Stimulated activated memory B cell treated with anti-CD40 and anti-IgM and Interleukin-4, amounts not matched to agents 10 μg/mL and 1 μg/mL and 100 μg/mL, for 72 hours (primary cell): ENCODE measurements at places on chromosomes 6 and 20.

DNA sequence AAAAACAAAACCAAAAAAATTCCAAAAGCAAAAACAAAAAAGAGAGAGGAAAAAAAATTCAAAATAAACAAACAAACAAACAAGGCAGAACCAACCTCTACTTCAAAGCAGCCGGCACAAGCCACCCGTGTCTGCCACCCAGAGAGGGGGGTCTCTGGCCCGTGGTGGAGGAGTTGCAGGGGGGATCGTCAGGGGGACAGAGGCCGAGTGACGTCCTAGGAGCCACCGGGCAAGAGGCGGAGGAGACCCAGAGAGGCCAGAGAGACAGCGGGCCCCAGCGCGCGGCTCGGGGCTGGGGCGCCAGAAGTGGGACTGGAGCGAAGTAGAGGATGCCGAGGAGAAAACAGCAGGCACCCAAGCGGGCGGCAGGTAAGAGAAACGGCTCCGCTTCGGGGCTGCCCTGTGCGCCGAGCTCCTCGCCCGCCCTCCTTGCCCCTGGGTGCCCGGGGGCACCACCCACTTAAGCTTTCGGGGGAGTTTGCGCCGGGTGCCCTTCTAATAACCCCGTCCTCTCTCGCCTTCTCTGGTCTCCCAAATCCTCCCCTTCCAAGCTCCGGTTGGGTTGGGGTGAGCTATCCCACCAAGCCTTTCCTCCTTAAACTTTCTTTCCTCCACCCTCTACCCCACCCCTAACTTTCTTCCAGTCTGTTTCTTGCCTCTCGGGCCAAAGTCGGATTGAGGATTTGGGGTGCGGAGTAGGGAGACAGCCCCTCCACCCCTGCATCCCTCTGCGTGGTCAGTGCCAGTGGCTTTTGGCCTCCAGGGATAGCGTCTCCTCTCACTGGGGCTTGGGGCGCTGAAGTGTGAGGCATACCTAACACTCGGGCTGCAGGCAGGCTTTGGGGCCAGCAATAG lies 1.0 kb downstream of the TSHZ2 start:
- ATAC-seq = peak; percentile 55

DNA sequence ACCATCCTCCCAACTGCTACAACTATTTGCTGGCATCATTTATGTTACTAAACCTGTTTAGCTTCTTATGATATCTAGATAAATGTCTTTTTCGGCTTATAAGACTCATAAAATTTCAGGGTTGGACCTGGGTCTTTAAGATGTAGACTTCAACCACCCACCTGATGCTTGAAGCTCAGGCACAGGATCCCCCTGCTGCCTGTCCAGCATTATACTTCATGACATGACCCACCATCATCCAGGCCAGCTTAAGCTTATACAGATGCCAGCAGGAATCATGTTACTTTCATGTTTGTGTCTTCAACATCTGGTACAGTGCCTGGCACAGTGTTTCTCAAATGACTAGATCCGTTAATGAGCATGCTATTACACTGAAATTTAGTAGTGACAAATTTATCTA lies 47.4 kb downstream of the SLC17A5 start:
- ATAC-seq = no peak

DNA sequence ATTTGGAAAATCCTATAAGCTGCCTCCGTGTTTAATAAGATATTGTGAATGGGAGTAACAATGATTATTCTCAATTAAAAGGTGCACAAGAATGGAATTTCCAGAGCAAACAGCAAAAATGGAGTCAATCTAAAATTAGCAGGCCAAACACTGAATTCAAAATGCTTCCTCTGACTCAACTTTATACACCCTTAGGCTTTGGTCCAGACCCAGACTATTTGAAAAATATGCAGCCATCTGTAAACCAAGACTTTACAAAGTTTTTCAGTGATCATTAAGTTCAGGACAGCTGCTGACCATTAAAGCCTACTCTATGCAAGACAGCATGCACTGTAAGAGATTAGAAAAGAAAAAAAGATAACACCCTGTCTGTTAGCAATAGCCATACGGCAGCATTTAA lies 39.4 kb upstream of the CCN6 start:
- no peak for ATAC-seq

DNA sequence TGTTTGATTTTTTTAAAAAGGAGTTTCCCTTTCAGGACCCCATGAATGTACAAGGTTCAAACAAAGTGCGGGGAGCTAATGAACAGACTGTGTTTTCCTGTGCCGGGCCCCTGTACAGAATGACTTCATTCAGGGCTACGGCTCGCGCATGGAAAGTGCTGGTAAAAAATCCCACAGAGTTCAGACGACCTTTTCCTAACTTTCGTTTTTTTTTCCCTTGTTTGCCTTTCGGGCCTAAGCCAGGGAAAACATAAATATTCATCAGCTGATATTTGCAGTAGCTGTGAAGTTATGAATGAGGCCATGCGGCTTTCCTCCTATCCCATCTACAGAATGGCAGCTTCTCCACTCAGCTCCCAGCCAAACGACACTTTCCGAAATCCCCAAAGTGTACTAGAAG lies 74.0 kb downstream of the HAO1 start:
- no peak for ATAC-seq

DNA sequence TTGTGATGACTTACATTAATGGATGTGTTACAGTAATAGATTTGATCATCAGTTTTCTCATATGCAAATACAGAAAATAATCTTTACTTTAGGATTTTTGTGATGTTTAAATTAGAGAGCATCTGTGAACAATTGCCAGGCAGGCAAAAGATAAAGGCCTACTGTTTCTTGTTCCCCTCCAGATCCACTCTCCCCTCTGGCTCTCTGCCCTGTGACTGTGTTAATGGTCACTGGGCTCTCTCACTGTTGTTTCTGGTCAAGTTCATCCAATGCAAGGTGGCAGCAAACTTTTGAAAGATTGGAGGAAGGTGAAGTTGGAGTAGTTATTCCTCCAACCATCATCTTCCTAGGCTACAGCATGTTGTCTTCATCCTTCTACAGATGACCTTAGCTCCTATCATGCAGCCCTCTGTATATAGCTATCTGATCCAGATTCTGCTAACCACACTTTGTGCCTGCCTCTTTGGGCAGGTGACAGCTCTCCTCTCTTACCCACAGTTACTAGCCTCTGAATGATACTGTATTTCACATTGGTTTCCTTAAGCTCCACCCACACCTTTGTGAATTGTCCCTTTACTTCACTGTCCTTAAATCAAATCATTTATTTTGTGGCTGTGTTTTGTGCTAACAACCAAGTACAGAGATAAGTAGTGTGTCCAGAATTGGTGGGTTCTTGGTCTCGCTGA lies 48.9 kb upstream of the ARG1 start:
- no peak for ATAC-seq

DNA sequence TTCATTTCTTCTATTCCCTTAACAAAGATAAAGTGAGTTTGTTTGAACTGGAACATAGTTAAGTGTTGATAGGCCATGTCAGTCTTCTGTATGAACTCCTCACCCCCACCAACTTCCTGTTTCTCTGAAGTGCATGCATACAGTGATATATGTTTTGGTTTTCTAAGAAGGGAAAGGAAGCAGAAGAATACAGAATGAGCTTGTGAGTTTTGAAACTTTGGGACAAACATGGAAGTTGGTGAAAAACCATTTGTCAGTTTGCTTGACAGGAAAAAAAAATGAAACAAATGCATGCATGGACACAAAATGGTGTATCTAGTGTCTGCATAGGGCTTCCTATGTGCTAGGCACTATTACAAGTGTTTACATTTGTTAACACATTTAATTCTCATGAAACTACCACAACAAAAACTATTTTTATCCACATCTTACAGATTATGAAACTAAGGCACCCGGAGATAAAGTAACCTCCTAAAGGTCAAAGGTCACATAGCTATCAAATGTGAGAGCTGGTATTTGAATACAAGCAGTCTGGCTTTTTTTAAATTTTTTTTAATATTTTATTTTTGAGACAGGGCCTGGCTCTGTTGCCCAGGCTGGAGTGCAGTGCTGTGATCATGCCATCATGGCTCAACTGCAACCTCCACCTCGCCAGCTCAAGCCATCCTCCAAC lies 105.9 kb downstream of the ADGRB3 start:
- ATAC-seq = no peak

GRCh38 chr6:22141241-22141745 lies 155.5 kb downstream of the PRL start:
- no peak for ATAC-seq

- no peak for ATAC-seq
Measured at GRCh38 chr6:161984713-161985112, 710.9 kb upstream of the AGPAT4 start.

DNA sequence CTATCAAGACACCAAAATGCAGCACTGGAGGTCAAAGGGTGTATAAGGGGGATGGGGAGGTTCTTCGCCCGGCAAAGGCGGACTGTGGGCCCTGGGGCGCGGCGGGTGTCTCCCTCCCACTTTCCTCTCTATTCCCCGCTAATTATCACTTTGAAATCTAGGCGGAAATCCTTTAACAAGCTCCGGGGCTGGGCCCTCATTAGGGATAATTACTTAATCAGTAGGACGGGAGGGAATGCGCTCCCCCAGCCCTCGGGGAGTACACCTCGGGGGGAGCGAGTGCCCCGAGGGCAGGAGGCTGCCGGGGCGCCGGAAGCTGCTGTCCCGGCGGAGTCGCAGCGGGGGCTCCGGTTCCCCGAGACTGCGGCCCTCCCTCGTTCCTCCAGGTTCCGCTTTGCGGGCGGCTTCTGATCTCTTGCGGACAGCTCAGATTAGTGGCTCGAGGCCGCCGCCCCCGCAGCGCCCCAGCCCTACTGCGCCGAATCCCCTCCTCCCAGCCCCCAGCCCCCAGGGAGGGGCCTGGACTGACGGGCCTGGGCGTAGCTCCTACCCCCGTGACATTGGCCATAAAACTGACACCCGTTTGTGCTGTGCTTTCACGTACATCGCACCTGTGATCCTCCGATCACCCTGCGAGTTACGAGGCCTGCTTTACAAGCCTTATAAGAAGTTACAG lies 14.7 kb downstream of the MUCL3 start:
- ATAC-seq = peak; percentile 94

GRCh38 chr6:133568970-133569889 lies 319.7 kb upstream of the TCF21 start:
- ATAC-seq = no peak

DNA sequence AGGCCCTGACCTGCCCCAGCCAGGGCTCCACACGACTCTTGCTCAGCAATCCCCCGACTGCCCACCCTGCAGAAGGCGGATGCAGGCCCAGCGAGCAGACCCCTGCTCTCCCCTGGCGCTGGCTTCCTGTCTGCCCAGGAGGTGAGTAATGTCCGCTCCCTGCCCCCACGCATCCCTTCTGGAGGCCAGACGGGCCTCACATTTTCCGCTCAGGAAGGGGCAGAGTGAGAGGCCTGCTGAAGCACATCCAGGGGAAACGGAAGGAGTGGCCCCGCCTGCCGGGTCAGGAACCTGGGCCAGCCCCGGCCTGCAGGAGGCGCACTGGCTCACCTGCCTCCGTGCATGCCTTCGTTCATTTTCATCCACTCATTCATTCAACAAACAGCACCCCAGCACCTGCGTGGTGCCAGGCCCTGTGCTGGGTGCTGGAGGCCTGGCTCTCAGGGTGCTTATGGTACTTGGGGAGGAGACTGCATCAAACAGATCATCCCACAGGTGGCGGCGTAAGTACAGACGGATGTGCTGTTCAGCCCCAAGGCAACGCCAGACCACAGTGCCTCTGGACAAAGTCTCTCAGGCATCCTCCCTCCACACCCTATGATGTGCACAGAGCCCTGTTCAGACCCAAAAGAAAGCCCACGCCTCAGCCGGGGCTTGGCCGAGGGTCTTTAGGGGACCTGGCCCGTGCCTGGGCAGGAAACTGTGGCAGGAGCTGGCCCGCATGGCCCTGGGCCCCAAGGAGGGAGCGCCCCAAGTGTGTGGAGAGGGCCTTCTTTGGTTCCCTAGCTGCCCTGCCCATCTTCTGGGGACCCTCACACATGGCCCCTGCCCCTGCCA lies 112.1 kb downstream of the ASXL1 start:
- ATAC-seq = peak; percentile 35

GRCh38 chr20:37415118-37416085 lies 69.5 kb downstream of the SRC start:
- ATAC-seq = no peak

DNA sequence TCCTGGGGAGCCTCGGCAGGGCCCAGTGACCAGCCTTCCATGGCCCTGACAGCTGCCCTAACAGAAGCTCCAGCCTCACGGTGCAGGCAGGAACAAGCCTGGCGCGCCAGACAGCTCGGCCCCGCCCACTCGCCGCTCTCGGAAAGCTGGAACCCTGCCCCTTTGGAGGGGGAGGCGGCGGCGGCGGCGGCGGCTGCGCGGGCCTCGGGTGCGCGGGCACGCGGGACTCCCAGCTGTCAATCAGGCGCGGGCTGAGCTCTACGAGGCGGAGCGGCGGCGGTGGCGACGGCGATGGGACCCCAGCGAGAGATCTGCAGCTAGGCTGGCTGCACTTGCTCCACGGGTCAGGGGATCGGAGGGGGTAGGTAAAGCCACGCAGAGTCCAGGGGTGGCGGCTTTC lies at the start of gene NRSN1:
TSS of gene NRSN1 (plus strand) at position 236 of the 400 bp plus-strand sequence. CDS start 8,113 bp downstream, outside the sequence.
- no peak for ATAC-seq

- peak; percentile 72 for ATAC-seq
Measured at GRCh38 chr6:18323935-18324705, 59.8 kb upstream of the DEK start.

DNA sequence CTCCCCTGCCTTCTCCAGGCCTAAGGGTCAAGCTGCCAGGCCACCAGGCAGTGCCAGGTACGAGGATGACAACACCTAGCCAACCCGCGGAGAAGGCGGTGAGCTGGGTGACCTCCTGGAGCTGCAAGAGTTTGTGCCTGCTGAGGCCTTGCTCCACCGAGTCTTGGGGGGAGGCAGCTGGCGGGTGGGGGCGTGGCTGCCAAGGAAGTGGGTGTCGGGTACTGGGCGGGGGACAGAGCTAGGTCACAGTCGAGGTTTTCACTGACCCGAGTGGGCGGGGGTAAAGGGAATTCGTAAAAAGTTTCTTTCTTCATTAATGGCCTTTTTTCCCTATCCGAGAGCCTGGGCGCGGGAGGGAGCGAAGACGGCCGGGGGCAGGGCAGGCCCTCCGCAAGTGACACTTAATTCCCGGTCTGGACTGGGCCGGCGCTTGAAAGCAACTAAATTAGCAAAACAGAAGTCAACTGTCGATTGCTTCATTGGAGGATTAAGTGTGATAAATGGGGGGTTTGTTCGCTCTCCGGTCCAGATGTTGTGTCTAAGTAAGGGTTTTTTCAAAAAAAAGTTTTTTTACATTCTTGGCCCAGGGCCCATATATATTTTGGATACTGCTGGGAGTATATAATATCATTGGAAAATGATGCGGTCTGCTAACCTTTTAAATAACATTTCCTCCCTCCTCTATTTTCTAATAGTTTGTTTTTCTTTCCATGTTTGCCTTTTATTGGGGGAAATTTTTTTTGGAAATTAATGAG lies 43.1 kb upstream of the FOXP4 start:
- ATAC-seq = no peak

DNA sequence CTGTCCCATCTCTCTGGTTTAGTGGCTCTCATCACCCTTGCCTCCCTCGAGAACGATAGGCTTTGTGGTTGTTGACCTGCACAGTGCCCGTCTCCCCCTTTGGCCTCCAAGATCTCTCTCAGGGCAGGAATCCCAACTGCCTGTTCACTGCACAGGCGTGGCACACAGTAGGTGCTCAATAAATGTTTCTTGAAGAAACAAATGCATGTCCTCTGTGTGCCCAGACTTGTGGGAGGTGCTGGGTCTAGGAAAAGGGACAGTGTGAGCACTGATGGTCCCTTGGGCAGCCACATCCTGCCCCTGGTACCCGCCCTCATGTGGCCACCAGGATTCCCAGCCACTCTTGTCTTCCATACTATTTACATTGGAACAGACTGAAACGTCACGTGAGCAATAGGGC lies 2.6 kb upstream of the BPIFB6 start:
- ATAC-seq = no peak

GRCh38 chr6:16810411-16810810 lies 49.2 kb upstream of the ATXN1 start:
- ATAC-seq = no peak

- ATAC-seq = no peak
Measured at GRCh38 chr6:96522465-96523009, 931 bp downstream of the UFL1 start.
